Effector CD4-positive, alpha-beta T cell (primary cell): ENCODE measurements at places on chromosomes 2 and 18.

DNA sequence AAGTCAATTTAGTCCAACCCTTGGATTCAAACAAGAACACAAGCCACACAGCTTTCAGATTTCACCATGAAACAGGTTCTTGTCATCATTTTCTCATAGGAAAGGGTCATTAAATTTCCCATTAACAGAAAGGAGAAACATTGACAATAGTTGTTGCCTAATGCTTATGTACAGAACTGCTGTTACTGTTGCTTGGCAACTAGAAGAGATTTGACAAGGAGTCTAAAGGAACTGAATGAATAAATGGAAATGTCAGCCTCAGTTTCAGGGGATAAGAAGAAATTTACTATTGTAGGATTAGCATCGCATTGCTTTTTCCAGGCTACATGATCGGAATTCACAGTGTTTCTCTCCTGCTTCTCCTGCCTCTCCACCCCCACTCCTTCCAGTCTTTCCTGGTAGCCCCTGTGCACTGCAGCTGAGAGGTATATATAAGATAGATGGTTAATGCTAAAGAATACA, 90.3 kb downstream of the SPATS2L start:
- no peak for DNase-seq

DNA sequence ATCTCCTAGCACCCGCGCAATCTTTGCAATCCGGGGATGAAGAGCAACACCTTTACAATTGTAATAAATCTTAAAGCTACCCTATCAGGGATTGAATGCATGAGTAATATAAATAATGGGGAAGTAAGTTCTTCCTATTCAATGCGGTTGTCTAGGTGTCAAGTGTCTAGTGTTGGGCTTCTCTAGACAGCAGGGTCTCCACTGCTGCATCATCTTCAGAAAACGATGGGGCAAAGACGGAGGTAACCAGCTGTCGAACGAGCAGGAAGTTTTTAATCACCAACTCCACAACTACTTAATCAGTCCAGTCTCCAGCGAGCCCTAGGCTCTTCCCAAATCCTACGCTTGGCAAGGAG, 573 bp downstream of the STAM2 start:
- no peak for DNase-seq

DNA sequence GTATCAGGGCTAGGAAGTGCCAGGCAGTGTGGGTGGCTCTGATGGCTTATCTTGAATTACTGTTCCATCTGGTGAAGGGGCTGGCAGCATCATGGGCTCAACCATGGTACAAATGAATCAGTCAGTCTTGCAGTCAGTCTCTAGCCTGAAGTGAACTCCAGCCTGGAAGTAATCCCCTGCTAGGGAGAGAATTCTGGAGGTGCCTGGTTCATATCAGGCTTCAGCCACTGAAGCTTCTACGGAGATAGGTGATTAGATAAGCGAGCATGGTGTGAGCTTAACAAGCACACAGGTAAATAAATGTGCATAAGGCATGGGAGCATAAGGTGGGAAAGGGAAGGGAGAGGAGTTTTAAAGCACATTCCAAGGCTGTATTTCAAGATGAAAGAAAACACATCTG, 541.7 kb downstream of the MBD2 start:
- no peak for DNase-seq

DNA sequence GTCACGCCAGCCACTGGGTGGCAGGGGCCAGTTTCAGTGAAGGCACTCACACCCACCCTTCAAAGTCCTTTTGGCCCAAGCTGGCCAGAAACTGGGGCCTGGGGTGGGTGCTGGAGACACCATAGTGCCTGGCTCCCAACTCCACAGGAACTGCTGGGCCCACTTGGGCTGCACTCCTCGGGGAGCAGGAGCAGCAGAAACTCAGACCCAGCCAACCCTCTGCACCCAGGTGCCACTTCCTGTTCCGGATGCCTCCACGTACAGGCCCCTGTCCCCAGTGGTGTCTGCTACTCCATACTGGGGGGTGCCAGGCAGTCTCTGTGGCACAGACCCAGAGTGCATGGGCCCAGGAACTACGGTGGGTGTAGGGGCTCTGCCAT, 42.5 kb upstream of the ZNF519 start:
- DNase-seq, result no peak

GRCh38 chr2:128710242-128710641, 391.6 kb upstream of the HS6ST1 start:
- no peak for DNase-seq

- DNase-seq, result no peak
Observed at GRCh38 chr18:24919181-24919797, 432.7 kb downstream of the ZNF521 start.

GRCh38 chr2:136538489-136538888, 226.9 kb upstream of the THSD7B start:
- no peak for DNase-seq

- DNase-seq, result no peak
Observed at GRCh38 chr2:204692790-204693189, 147.5 kb downstream of the PARD3B start.

- no peak for DNase-seq
Observed at GRCh38 chr2:129248198-129248597, 731.3 kb upstream of the RAB6C start.

- DNase-seq, result no peak
Observed at GRCh38 chr2:45627911-45628310, 16.8 kb upstream of the SRBD1 start.
